ENCODE measurements at places on chromosomes 12 and 14.

GRCh38 chr14:34465069-34465859 is 3.2 kb upstream of the SPTSSA start:
- DNase-seq, result no peak

DNA sequence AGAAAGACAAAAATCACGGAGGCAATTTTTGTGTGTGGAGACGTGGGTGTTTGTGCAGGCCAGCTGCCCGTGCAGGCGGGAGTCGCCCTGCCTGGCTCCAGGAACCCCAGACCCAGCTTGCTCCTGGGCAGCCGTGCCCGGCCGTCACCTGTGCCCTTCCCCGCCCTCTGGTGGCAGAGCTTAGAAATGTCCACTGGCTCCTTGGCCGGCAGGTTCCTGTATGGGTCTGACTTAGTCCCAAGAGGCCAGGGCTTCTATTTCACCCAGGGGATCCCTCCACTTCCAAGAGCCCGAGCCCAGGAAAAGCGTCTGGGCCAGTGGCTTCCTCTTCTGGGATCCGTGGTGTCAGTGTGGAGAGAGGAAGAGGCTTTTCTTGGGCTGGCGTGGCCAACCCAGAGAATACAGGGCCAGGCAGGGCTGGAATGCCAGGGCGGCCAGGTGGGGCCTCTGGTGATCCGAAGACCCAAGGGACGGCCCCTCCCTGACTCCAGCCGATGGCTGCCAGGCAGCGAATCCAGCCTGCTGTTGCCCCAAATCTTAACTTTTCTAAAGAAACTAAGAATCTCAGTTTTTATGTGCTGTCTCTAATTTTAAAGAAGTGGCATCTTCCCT is 120.9 kb downstream of the TMEM132C start:
- no peak for DNase-seq

DNA sequence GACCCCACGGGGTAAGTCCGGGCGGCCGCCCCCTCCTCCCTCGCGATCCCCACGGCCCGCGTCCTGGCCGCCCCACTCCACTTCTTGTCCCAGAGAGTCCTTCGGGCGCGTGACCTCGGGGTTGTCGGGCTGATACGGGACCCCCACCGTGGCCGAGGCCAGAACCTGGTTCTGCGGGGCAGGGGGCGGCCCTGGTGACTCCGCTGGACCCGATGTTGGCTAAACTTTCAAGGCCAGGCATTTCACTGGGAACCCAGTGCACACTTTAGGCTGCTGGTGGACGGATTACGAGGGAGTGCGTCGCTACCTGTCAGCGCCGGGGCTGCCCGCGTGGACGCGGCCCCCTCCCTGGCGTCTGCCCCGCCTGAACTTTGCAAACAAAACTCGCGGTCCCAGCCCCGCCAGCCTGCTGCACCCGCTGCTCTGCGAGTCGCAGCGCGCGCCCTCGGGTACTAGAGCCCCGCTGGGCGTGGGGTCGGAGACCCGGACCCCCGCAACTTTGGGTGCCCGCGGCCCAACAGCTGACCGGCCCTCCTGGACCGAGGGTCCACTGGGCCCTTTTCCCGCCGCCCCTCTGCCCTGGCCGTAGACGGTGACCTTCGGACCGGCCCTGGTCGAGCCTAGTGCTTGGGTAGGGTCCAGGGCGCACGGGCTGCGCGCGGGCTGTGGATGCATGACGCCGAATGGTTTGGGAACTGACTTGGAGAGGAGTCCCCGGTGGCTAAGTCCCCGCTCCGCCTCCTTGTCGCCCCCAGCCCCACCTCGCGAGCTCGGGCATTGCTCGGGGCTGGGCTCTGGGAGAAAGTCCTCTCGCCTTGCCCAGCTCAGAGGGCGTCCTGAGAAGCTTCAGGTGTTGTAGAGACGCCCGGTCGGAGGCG is 624 bp downstream of the RIN3 start:
- peak; percentile 21 for DNase-seq

- DNase-seq, result no peak
These were observed 21.9 kb downstream of the HSPB8 start for GRCh38 chr12:119200601-119201000.

DNA sequence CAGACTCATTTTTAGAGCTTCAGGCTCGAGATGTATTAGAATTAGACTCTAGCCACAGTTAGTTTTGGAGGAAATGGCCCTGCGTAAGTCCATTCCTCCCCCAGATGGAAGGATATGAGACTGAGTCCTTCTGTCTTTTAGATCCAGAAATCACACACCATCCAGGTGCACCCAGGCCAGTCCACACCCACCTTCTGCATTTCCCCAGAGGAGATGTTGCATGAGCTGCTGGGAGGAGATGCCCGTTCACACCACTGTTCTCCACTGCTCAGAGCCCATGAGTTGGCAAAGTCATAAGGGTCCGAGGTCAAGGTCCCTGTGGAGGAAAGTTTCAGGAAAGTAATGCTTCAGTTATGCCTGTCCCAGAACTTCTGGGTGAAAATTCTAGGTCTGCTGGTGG is 29.2 kb downstream of the VWF start:
- DNase-seq, result no peak

DNA sequence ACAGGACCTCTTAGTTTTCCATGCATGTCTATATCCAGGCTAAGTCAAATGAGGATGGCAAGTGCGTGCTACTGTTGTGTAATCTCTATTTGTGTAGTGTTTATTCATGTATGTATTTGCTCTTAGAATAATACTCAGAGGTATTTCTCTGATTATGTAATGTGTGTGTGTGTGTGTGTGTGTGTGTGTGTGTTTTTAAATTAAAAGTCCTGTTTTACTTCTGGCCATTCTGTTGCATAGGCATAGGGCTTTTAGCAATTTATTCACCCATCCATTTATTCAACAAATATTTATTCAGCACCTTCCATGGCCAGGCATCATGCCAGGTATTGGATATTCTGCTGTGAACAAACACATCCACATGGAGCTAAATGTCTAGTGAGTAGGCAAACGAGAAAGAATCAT is 63.5 kb downstream of the PELI2 start:
- no peak for DNase-seq

DNA sequence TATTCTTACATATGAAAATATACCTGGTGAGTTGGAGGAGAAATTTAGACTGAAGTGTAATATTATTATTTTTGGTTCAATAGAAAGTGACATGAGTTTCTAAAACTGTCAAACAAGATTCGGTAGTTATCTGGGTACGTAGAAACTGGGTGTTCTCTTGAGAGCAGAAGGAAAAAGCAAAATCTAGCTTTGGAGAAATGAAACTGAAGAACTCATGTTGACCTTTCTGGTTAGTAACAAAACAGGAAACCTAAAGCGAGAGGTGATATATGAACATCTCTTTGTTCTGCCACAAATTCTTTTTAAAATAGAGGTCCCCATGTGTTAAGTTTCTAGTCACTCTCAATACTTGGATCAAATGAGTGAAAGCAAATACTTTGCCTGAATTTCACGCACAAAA is 401.7 kb downstream of the TRHDE start:
- no peak for DNase-seq

- DNase-seq, result no peak
These were observed 16.9 kb downstream of the PRKAB1 start for GRCh38 chr12:119684711-119685369.

DNA sequence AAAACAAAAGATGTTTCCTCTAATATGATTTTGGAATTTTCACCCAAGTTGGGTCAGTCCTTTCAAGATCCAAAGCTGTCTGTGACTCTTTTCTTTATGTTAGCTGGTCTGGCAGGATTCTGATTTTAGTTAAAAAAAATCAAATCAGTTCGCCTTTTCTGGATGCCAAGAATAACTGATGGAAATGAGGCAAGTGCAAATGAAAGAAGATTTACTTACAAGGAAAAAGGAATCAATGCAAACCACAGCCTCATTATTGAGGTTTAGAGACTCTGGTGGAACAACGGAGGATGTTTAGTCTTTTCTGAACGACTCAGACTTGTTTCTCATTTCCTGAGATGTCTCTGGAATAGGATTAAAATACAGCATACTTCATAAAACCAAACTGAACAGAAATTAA is 117.0 kb upstream of the DYRK2 start:
- DNase-seq, result no peak

DNA sequence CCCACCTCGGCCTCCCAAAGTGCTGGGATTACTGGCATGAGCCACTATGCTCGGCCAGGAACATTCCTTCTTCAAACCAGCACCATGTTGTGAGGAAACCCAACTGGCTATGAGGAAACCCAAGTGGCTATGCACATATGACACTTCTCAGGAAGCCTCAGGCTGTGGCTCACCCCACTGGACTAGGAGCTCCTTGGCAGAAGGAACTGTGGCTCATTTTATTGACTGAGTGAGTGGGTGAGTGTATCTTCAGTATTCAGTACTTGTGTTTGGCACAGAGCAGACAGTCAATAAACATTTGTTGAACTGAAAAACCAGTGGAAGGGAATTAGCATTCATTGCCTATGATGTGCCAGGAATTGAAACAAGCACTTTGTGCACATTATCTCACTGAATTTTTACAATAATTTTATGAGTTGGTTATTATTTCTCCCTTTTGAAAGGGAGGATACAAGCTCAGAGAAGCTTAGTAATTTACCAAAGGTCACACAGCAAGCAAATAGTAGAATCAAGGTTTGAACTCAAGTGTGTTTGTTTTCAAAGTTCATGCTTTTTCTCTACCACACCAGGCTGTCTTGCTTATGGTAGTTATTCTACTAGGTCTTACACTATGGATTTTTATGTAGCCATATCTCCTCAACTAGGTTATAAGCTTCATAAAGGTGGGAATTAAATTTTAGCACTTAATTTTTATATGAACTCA is 121.6 kb downstream of the VEZT start:
- DNase-seq, result no peak

DNA sequence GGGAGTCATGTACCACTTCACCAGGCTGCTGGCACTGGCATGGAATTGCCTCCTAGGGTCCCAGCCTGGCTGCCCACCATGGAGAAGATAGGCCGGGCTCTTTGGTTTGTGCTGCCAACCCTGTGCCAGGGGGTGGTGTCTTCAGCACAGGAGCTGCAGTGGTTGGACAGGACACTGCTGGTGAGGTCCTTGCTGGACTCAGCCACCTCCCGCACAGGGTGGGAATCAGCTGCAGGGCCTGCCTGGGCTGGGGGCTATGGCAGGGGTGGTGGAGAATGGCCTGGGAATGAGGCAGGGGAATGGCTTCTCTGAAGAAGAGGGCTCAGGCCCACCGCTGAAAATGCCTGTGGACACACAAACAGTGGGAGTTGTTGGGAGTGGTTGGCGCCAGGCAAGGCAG is 70.6 kb upstream of the CAPRIN2 start:
- DNase-seq, result no peak

DNA sequence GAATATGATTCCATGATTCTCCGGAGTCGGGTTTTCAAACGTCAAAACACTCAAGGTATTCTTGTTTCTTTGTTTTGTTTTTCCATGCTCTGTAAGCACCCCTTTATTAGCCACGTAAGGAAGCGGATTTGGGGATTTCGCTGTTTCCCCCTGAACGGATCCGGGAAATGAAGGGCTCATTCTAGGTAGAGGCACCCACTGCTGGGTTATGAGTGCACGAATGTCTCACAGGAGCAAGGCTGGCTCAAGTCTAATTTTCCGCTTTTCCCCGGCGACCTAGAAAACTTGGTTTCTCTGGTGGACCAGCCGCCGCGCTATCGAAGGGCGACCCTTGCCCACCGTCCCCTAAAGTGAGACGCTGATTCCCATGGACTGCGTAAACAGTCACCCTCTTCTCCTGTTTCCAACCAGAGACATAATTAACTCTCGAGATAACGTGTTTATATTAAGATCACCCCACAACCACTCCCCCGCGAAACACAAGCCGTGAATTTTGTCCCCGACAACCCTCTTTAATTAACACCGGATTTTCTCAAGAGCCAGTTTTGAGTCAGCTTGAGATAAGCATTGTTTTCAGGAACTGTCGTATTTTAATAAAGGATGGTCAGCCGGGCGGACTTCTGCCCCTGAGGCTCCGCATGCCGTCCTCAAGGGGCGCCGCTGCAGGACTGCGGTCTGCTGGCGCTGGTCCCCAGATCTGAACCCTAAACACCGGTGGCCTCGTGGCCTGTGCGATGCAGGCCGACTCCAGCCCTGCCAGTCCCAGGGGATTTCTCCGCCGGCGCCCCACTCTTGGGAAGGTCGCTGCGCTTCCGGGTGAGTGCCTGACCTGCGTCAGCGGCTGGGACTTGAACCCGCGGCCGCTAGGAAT is 515 bp upstream of the ABCC9 start:
- DNase-seq, result no peak

- no peak for DNase-seq
These were observed 15.7 kb upstream of the TMEM119 start for GRCh38 chr12:108613548-108613947.

DNA sequence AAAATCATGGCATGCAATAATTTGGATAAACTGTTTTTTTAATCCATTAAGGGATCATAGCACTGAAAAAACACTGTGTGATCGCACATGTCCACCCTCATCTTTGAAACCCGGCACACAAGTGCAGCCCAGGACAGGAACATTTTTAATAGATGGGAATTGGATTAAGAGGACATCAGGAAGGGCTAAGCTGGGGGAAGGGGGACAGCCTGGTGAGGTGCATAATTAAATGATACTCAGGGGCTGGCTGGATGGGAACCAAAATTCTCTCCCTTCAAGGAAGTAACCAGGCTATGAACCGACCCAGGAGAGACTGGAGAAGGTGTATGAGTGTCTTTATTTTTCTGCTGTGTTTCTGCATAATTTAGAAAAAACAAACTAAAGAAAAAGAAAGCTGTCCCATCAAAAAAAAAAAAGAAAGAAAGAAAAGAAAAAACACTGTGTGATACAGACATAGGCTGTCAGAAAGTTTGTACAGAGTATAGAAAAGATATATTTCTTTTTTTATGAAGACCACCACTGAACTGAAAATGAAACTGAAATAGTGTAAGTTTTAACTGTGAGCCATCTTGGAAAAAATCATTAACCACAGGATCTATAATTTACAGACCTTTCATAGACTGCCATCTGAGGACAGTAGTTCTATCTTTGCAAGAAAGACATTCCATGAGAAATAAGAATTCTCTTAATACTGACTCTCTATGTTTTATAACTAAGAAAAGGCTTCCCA is 75.1 kb upstream of the SLC38A4 start:
- no peak for DNase-seq

DNA sequence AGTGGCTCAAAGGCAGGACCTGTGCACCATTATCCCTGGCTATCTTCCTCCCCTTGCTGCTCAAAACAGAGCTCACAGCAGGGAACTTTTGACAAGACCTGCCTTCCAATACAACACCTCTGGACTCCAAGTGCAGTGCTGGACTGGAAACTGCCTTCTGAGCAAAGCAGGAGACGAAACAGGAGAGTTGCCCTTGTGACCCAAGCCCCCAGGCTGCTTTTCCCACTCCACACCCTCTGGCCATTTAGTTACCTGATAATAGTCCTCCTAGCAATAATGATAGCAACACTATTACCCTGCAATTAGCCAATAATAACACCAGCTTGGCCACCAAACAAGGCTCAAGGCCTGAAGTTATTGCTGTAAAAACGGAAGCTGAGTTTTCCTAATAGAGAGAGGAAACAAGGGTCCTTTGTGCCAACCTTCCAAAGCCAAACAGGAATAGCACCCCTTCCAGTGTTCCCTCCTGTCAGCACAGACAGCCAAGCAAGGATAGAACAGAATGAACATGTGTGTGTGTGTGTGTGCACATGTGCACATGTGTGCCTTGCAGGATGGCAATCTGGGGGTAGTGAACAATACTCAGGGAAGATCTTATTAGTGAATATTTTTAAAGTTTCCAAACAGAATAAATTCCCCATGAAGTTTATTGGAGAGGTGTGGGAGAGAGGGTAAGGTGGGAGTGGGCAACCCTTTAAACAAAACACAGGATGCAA is 9.2 kb upstream of the KRT73 start:
- no peak for DNase-seq

Measured in stimulated activated CD4-positive, alpha-beta T cell treated with anti-CD3 and anti-CD28 coated beads, TNF-alpha, amount 100 ng/mL, for 4 hours (primary cell).